Lower leg skin (tissue), 4 donors: ENCODE measurements at places on chromosomes 7 and 10. TPM values are rescaled to one million over a fixed set of nuclear protein-coding genes. Genes with fewer than 3 reads are reported as not detected.

DNA sequence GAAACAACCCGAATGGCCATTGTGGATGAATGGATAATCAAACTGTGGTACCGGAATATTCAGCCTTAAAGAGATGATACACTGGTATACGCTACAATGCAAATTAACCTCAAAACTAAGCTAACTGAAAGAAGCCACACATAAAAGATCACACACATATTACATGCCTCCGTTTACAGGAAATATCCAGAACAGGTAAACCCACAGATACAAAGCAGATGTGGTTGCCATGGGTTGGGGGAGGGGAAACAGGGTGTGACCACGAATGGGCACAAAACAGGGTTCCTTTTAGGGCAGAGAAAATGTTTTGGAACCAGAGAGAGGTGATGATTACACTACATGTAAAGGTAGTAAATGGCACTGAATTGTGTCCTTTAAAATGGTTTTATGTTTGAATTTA, 16.6 kb downstream of the ESYT2 start:
- no peak for DNase-seq

DNA sequence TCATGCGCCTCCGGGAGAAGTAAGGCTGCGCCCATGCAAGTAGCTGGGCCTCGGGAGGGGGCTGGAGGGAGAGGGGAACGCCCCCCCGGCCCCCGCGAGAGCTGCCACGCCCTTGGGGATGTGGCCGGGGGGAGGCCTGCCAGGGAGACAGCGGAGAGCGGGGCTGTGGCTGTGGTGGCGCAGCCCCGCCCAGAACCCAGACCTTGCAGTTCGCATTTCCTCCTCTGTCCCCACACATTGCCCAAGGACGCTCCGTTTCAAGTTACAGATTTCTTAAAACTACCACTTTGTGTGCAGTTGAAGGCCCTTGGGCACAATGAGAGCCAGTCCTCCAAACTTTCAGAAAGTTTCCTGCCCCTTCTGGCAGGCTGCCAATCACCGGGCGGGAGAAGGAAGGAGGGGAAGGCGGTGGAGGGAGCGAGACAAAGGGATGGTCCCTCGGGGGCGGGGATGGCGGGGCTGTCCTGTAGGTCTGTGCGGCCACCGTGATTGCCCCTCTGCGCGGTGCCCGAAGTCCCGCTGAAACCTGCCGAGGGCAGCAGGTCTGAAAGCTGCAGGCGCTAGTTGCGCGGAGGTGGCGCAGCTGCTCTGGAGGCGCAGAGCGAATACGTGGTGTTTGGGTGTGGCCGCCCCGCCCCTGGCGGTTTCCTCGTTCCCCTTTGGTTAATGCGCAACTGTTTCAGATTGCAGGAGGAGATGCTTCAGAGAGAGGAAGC, 2.1 kb downstream of the VIM start:
- peak; percentile 82 for DNase-seq

DNA sequence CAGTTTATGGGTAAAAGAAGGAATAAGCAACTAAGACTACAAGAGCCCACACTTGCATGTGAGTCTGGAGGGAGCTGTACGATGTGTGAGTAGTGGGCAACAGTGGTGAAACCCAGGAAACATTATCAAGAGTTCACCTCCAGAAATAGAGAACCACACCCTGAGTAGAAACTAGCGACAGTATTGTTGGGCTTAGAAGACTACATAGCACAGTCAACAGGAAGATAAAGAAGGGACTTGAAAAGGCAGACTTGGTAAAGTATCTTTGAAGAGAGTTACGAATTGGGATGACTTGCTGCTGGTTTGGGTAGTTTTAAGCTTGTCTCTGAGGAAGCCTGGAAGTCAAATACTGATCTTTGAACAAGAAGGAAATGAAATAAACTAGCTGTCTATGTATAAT, 223.2 kb upstream of the GNAI1 start:
- no peak for DNase-seq

DNA sequence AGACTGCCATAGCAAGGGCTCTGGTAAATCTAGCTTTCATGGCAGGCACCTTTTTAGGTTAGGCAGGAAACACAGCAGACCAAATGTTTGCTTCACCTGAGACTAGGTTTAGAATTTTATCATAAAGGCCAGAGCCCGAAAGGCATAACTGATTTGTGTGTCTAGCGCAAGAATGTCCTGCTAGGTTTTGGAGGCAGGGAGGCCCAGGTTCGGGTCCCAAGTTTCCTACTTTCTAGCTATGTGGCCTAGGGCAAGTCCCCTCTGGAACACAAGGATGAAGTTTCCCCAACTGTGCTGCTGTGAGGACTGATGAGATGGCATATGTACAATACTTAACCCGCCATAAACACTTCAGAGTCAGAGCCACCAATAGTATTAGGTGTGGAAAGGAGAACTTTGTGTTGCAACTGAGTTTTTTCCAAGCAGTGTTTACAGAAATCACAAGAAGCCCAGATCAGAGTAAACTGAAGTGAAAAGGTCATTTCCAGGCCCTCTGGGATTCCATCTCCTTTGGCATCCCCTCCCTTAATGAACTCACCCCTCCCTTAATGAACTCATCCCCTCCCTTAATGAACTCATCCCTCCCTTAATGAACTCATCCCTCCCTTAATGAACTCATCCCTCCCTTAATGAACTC, 244.9 kb downstream of the SKAP2 start:
- DNase-seq = peak; percentile 65

DNA sequence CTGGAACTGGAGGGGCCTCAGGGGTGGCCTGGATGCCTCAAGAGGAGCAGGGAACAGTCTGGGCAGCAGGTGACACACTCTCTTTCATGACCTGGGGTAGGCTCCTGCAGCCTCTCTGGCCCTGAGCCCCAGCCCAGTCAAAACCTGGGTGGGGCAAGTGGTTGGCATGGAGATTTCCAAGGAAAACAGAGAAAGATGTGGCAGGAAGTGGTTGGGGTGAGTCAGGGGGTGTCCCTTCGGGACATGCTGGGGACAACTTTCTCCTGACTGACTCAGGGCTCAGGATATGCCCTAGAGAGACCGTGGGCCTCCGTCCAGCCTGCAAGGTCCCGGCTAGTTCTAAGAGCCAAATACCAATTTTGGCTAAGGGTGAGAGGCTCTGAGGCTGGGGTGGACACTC, 2.9 kb downstream of the AQP1 start:
- DNase-seq = peak; percentile 90

- no peak for DNase-seq
Observed at GRCh38 chr7:129771928-129772479, 160.5 kb downstream of the NRF1 start.

DNA sequence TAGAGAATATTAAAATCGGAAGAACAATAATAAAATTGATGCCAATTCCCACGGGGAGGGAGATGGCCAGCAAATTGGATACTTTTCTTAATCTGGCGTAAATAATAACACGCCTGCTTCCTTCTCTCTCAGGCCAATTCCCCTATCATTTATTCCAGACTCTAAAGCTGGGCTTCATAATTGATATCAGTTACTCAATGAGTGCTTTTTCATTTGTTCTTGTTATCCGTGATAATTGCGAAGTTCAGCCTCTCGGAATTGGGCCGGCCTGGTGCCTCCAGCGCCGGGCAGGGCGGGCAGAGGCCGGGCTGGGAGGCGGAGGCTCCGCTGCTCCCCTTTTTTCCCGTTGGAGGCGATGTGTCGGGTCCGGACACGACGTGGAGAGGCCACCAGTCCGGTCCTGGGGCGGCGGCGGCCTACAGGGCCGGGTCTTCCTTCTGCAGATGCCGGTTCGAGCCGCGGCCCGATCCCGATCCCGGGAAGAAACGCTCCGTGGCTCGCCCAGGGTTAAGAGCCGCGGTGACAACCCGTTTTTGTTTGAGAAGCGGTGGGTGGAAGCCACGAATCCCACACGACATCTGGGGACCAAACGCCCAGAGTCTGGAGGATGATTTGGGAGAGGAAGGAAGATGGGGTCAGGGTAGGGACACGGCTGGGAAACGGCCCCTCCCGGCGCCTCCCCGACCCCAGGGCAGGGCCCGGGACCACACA, 13.6 kb downstream of the UNCX start:
- DNase-seq = no peak

CALHM2 gene
- 16.4 TPM for total RNA-seq

GRCh38 chr7:127628445-127628844, 10.5 kb upstream of the PAX4 start:
- DNase-seq = no peak
